Heart left ventricle (tissue), 16 donors: ENCODE measurements at places on chromosomes 1 and 21.

DNA sequence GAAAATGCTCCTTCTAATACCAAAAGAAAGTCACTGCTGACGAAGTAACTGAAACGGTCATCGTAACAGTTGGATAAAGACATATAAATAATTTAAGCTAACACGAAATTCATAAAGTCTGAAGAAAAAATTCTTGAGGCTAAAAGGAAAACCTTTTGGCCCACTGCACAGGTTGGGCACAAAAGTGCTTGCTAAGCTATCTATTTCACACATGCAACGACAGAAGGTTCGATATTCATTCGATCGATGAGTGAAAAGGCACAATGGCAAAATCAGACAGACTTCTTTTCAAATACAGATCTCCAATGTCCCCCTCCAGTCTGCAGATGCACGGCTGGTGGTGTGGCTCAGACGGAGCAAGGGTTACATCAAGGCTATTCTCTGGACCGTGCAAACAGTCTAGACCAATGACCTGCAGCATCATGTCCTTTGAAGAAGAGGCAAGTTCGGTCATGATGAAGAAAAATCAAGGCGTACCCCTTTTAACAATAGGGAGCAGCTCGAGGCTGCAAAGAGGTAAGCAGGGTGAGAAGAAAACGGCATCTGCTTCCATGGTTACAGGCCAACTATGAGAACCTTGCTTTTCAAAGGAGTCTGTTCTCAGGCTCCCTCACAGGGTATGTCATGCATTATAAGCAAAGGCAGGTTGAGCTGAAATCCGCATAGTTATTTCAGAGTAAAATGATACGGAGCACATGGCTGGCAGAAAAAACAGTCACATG is 579.6 kb downstream of the USP25 start:
- DNase-seq, result no peak

DNA sequence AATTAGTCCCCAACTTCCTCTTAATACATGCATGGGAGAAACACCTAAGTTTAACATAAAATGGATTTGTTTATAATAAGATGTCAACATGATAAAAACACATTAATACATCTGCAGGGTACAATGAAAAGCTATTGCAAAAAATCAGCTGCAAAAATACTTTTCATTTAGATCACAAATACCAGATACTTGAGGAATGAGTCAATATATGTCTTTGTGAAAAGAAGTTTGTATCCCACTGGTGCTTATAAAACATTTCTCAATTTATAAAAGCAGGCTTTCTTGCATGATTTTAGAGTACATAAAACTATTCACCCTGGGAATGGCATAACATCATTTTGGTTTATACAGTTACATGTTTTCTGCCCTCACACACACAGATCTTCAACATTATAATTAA is 18.6 kb upstream of the PRKAA2 start:
- DNase-seq, result no peak

- peak; percentile 63 for DNase-seq
These were observed 28.1 kb downstream of the RXRG start for GRCh38 chr1:165416876-165417275.

- no peak for DNase-seq
These were observed 68.7 kb downstream of the DNTTIP2 start for GRCh38 chr1:93810316-93810715.

DNA sequence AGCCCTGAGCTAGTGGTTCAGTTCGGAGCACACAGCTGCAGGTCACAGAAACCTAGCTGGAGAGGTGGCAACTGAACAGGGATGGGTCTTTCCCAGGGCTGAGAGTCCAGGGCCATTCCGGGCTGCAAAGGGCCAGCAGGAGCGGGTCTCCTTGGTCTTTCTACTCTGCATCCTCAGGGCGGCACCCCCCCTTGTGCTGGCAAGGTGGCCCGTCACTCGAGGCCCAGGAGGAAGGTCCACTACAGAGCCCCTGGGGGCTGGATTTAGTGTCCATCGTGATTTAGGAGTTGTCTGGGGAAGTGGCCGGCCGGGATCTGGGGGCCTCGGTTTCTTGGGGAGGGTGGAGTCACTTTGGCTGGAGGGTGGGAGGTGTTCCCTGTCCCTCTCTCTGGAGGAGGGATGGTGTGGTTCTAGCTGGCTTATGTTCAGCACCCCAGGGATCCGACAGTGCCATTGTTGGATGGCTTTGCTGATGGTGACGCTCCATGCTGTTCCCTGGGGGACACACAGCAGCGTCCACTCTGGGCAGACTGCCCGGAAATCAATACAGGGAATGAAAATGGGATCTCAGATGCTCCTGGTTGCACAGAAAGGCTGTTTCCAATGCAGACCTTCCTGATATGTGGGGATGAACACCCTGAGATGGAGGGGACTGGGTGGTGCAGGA is 64.4 kb downstream of the UMODL1 start:
- DNase-seq, result no peak

DNA sequence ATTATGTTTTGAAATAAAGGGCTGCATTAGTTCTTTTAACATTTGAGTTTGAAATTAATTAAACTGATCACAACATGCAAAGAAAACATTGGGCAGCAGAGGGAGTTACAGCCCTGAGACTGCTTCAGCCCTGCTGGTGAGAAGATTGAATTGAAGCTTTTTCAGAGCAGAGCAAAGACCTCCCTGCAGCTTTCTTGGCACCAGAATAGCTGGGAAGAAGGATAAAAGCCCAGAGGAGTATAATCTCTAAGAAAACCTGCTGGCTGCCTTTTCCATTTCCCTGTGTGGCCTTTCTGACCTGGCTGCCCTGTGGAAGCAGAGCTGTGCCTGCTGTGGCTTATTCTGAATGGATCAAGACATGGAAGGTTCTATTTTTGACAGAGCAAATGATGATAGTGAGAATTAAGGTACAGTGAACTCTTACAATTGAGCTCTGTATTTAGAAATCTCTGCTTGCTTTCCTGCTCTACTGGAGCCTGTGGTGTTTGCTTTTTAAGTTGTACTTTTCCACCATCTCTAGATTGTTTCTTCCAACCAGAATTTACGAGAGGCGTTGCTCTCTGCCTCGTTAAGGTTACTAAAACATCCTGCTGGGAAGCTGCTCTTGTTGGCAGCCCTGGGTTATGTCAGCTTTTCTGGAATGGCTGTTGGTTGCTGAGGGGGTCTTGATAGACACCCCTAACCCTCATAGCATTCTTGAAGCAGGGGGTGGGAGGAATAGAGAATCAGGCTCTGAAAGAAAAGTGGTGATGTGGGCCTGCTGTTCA is 9.9 kb downstream of the SNRPE start:
- no peak for DNase-seq

- no peak for DNase-seq
These were observed 99.5 kb downstream of the TGFB2 start for GRCh38 chr1:218444588-218444987.
